ENCODE measurements at places on chromosomes 1 and 21. TPM values are rescaled to one million over a fixed set of nuclear protein-coding genes. Genes with fewer than 3 reads are reported as not detected.

The ADCY10 gene
- not detected for total RNA-seq

The KCNJ6 gene
- not detected for total RNA-seq

The DFFA gene
- 72.3 TPM for total RNA-seq

The SLAMF9 gene
- 12.1 TPM for total RNA-seq

The NID1 gene
- total RNA-seq, result 2.4 TPM

The PTPRC gene
- not detected for total RNA-seq

The DMBX1 gene
- total RNA-seq, result not detected

The ALPL gene
- not detected for total RNA-seq

The PLA2G2F gene
- total RNA-seq, result 0.24 TPM

The GBP5 gene
- 1.2 TPM for total RNA-seq

The CLDN19 gene
- total RNA-seq, result not detected

The RASSF5 gene
- 3.1 TPM for total RNA-seq

The CNKSR1 gene
- 23.9 TPM for total RNA-seq

The ACTL8 gene
- not detected for total RNA-seq

The HTR6 gene
- not detected for total RNA-seq

The ZNF683 gene
- total RNA-seq, result not detected

The MYBPH gene
- total RNA-seq, result not detected

The FCGR3A gene
- total RNA-seq, result not detected

The RNF186 gene
- under 0.01 TPM for total RNA-seq

The S100A2 gene
- 1,509 TPM for total RNA-seq

The ABCA4 gene
- 0.72 TPM for total RNA-seq

The CRYBG2 gene
- 51.1 TPM for total RNA-seq

The CYP4A11 gene
- total RNA-seq, result not detected

The CHRNB2 gene
- not detected for total RNA-seq

The DMRTA2 gene
- 10.1 TPM for total RNA-seq

The VSIG8 gene
- total RNA-seq, result under 0.01 TPM

The ILDR2 gene
- total RNA-seq, result 3.1 TPM

The ARHGEF19 gene
- total RNA-seq, result 5.1 TPM

The CEPT1 gene
- 73.3 TPM for total RNA-seq

The TRIM46 gene
- 3.4 TPM for total RNA-seq

The LYSMD1 gene
- 7.9 TPM for total RNA-seq

The ESPN gene
- total RNA-seq, result 14.5 TPM

The SLC25A34 gene
- 0.48 TPM for total RNA-seq
